ENCODE measurements at places on chromosomes 5 and 9.

DNA sequence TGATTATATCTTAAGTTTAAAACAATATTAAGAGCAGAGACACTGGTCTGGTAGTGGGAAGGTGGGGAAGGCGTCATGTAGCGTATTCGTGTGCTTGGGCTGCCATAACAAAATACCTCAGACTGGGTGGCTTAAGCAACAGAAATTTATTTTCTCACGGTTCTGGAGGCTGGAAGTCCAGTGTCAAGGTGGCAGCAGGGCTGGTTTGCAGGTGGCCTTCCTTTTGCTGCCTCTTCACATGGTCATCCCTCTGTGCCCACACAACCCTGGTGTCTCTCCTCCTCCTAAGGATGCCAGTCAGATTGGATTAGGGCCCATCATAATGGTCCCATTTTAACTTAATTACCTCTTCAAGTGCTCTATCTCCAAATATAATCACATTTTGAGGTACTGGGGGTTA lies 9.6 kb downstream of the IL31RA start:
- DNase-seq, result no peak

- DNase-seq, result peak; percentile 88
Observed at GRCh38 chr9:23850242-23850689, 24.2 kb upstream of the ELAVL2 start.

DNA sequence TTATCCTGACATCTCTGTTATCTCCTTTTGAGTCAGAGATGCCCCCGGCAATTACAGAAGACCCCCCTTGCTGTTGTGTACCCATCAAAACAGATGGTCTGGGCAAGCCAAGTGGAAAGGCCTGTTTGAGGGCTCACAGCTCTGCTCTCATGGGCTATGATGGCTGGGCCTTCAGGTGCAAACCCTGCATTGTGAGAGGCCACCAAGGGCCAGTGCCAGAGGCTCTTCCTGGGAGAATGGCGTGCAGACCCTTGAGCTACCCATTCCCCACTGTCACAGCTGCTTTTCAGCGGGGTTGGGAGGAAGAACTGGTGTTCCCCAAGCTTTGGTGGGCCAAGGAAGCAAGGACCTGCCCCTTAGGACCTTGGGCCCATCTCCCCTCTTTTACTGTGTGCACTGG lies 174.7 kb upstream of the PPP1R26 start:
- DNase-seq, result no peak

DNA sequence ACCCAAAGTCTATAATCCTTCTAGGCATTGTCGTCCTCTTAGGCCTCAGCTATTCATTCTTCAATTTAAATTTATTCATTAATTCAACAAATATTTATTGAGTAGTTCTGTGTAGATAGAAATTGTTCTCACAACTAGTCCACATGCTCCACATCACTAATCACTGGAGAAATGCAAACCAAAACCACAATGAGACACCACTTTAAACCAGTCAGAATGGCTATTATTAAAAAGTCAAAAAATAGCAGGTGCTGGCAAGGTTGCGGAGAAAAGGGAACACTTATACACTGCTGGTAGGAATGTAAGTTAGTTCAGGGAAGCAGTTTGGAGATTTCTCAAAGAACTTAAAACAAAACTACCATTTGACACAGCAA lies 51.1 kb upstream of the TNFSF15 start:
- DNase-seq, result no peak

DNA sequence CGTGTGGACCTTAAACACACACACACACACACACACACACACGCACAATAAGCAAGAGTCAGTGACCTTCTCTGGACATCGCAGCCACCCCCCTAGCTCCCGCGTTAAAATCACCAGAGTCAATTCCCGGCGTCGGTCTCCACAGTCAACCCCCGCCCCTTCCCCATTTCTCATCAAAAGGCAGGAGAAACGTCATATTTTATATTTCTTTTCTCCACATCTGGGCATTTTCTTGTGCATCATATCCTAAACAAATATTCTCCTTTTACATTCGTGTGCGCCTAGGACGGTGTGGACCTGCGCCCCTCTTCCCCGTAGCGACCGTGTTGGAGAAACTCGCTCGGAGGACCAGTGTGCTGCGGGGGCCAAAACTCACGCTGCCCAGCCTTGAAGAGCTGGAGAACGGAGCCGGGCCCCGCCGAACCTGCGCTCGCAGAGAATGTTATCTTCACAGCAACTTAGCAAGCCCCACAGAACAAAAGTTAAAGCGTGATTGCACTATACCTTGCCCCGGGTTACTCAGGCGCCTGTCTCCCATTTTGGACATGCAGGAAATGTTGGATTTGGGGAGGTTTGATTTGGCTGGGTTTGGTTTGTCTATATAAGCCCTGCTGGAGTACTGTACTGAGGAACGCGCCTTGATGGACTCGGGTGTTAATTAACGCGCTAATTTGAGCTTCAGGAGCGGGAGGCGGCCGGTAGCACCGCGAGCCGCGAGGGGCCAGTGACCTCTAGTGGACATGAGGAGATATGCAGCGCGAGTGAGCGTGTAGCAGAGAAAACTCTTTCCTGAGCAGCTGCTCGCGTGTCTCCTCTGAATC lies 192.4 kb downstream of the MEF2C start:
- DNase-seq, result peak; percentile 94

GRCh38 chr5:119418606-119419100 lies 33.6 kb upstream of the HSD17B4 start:
- no peak for DNase-seq

DNA sequence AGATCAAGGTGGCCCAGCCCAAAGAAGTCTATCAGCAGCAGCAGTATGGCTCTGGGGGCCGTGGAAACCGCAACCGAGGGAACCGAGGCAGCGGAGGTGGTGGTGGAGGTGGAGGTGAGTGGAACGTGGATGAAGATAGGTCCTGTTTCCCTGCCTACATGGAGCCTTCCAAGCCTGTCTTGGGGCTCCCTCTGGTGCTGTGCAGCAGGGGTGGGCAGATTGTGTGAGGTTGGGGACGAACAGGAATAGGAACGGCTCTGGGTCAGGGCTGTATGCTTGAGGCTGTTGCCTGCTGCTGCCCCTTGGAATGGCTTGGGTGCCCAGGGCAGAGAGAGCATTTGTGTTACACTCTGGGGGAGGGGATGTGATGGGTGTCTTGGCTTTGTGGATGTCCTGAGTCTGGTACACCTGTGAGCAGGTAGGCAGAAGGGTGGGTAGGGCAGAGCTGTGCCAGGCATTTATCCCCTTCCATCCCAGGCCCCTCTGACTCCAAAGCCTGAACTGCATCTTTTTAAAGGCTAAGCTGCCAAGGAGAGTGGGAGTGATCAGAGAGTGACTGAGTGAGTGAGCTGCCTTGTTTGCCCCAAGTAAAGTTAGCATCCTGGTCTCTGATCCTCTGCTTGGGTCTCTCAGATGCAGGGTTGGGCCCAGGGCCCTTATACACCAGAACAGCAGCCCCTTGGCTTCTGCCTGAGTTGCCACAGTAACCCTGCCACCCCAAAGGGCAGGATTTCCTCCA lies 5.2 kb downstream of the HNRNPAB start:
- DNase-seq, result no peak

- DNase-seq, result no peak
Observed at GRCh38 chr9:9522406-9522805, 1090.4 kb downstream of the PTPRD start.

DNA sequence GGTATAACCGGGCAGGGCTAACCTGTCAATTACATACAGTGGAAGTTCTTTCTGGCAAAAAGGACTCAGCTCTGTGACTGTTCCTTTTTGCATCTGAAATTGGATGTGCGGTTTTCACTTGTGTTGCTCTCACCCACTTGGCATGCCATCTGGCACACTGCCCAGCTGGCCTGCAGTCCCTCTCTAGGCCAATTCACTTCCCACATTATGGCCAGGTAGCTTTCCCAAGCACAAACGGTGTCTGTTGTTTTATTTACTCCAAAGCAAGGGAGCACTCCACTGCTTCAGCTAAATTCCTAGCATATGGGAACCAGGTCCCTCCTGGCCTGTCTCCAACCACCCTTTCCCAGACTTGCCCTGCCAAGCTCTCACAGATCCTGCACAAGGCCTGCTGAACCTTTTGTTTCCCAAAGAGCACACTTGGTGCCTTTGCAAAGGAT lies 132.5 kb downstream of the SEMA6A start:
- DNase-seq, result no peak

GRCh38 chr5:9473624-9474023 lies 72.3 kb downstream of the SEMA5A start:
- no peak for DNase-seq

- no peak for DNase-seq
Observed at GRCh38 chr5:119190470-119191095, 119.7 kb downstream of the DMXL1 start.

- DNase-seq, result no peak
Observed at GRCh38 chr9:121107881-121108280, 33.1 kb downstream of the CNTRL start.

DNA sequence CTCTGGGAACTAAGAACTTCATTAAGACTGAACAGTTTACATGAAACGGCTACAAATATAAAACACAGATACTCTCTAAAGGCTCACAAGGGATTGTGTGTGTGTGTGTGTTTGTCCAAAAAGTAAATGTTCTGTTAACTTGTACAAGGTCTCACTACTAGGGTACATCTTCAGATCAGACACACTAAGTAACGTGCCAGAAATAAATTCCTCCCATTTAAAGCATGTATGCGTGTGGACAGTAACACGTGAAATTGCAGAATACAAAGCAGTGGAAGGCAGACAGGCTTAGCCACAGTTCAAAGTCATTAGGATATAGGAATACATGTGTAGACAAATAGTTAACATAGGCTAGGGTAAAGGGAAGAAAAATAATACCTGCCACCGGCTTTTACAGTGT lies 1.8 kb downstream of the BNC2 start:
- DNase-seq, result peak; percentile 14

DNA sequence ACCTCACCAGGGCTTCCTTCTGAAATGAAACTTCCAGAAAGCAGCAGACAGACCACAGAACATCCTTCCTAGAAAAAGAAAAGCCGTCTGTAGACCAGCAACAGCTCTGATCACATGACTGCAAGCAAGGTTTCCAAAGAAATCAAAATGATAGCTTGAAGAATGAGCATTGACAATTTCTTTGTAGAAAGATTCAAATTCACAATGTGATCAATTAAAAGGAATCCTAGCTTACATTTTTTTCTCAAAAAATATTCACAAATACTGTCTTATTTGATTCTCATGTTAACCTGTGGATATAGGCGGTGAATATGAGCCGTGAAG lies 144.9 kb downstream of the MTX3 start:
- DNase-seq, result no peak

DNA sequence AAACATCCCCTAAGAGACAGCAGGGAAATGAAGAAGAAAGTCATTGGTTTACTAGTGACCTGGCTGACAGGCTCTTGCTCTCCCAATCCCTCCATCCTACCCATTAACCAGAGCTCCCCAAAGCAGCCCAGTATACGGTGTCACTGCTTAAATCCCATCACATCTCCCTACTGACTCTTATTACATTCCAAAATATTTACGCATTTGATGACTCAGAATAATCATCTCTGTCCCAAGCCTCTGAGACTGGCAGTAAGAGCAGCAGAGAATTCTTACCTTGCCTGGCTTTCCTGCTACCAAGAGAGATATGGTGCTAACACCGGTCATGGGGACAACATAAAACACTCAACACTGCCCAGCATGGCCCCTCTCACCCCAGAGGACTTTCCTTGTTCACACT lies 20.2 kb upstream of the WHRN start:
- no peak for DNase-seq

- DNase-seq, result no peak
Observed at GRCh38 chr9:136754059-136754572, 3.9 kb downstream of the LCN8 start.

DNA sequence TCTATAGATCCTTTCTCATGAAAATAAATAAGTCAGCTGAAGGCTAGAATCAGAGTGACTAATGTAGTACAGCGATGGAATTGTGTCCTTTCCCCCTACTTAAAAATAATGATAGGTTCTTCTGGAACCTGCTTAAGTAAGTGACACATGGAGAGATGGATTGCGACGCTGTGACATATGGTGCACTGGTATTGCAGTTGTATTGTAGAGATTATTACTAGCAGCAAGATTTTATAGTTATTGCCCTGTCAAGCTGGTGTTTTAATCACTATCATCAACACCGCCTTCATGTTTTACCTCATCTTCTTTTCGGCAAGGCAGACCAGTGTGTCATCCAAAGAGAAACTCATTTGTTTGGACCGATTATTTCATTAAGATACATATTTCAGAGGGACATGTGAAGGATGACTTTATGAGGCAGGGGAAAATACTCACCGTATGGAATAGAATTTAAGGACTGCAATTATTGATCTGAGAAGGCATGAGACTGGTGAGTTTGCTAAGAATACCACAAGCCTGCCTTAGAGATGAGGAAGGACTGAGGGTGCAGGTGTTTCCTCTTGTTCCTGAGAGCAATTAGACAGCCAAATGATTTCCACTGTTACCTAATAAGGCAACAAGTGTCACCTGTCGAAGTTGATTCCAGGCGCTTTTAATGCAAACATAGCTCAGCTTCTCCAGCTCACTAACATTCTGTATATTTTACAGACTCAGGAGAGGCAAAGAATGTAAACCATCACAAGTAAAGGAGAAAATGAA lies 1855.5 kb downstream of the MAT2B start:
- no peak for DNase-seq

DNA sequence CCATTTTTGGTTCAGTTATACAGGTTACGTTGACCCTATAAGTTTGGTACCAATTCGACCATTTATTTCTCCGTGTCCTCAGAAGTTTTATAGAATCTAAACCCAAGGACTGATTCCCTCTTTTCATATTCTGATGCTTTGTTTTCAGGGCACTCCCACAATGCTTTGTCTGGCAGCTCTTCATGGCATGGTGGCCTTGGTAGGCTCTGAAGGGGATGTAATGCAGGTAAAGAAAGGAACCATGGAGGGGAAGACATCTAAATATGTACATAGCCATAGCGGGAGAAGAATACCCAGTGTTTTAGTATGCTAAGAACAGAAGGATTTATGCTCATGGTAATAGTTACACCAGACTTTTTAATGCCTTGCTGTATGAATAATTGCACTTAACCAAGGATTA lies 82.7 kb downstream of the HACD4 start:
- DNase-seq, result no peak

- no peak for DNase-seq
Observed at GRCh38 chr5:102762562-102763227, 7.6 kb downstream of the PAM start.

- peak; percentile 56 for DNase-seq
Observed at GRCh38 chr9:126650404-126651341, 36.9 kb downstream of the LMX1B start.

DNA sequence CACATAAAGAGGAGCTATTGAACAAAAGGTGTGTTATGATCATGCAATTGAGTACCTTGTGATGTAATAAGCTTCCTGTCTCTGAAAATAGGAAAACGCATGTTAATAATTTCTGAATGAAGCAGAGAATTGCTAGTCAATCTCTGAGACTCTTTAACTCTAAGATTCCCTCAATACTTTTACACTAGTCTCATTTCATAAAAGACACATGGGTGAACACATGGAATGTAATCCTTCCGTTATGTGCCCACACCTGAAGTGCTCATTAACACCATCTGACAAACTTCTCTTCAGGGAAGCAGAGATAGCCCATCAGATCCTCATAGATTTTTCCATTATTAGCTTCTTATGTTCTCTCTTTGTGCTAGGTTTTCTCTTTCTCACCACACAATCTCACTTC lies 182.4 kb downstream of the TLR4 start:
- DNase-seq, result no peak
